Germinal center (tissue), 1 donor: ENCODE measurements at places on chromosomes 6 and 20.

DNA sequence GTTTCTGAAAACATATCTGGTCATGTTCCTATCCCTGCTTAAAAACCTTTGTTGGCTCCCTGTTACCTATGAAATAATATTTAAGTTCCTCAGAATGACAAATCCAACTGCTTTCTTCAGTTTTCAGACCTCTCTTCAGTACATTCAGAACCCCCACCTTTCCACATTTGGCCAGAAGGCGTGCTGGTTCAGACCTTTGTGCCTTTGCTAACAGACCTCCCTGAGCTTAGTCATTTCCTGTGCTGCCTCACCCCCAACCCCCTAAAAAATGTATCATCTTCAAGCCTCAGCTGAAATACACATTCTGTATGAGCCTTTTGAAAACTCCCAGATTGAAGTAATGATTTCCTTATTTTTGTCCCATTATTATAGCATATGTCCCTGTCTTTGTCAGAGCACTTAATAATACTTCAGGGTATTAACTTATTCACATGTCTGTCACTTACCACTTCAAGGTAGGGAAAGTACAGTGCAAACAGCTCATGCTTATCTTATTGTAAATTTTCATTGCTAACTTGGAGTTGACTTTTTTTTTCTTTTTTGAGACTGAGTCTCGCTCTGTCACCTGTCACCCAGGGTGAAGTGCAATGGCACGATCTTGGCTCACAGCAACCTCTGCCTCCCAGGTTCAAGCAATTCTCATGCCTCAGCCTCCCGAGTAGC is 19.7 kb downstream of the FAM217A start:
- DNase-seq, result no peak

- DNase-seq, result no peak
Measured at GRCh38 chr6:20444786-20445271, 43.1 kb downstream of the E2F3 start.

DNA sequence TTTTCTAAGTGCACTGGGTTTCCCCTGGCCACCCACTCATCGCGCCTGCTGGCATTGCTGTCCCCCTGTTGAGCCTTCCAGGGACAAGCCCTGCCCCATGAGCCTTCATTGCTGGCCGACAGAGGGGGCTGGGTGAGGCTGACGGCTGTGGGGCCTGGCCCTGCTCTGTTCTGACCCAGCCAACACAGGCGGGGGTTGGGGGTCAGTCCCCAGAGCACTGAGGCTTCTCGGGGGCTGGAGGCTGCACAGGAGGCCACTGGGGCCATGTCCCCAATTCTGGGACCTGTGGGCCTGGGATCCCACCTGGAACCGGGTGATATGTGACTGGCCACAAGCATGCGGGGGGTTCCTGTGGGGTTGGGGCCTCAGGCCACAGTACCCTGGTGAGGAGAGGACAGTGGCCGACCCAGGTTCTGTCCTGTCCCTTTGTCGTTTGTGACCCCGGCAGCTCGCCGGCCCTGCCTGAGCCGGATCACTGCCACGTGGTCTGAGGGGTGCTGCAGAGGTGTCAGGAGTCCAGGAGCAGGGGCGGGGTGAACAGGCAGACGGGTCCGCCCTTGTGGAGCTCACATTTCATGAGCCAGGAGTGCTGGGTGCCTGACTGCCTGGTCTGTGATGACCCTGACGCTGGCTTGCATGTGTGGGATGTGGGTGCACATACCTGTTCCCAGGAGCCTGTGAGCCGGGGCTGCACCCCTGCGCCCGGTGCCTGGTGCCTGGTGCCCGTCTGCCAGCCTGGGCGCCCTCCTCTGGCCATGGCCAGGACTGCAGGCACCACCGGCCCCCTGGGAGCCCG is 2.1 kb upstream of the COL20A1 start:
- DNase-seq, result peak; percentile 87

DNA sequence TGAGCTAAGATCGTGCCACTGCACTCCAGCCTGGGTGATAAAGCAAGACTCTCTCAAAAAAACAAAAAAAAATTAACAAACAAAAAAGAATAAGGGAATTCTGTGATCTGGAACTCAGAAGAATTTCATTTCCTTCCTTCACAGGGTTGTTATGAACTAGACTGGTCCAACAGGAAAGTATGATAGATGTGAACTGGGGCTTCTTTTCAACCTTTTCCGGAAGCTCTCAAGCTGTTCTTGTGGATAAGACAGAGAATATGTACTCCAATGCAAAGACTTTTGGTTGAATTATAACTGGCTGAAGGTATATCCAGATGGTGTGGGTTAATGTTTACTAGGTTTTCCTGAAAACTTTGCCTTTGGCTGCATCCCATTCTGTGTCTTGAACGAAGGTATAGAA is 5.3 kb downstream of the RNF8 start:
- no peak for DNase-seq

- DNase-seq, result no peak
Measured at GRCh38 chr20:7608250-7608649, 332.0 kb downstream of the HAO1 start.

DNA sequence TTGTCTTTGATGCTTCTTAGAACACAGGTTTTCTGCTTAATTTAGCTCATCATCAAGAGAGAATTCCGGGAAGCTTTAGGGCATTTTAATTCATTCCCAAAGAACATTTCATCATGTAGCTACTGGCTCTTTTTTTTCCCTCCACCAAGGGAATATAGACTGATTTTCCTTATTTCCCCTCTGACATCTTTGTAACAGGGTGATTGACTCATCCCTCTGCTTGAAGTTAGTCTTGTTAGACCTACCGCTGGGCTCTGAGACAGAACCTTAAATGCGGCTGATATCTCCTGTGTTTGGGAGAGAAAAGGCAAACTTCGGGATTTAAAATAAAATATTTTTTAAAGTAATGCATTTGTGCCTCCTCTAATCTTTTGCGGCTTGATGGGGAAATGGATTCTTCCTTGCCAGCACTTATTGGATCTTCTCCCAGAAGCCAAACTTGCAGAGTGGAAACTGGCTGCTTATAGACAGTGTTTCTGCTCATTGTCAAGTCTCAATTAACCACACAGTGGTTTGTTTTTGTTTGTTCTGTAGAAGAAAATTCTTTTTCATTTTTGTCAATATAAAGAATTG is 272.7 kb upstream of the PLCB4 start:
- DNase-seq, result no peak
